ENCODE measurements at places on chromosomes 7 and 10. TPM values are rescaled to one million over a fixed set of nuclear protein-coding genes. Genes with fewer than 3 reads are reported as not detected.
A peak's percentile ranks its signal among the peaks of the same experiment; 100 is the strongest.

- H3K36me3 ChIP-seq, result no peaks in the 10 kb centered on the region
- H3K4me3 ChIP-seq, result peak overlapping the region; percentile 51
- no peak overlapping the region for H3K27ac ChIP-seq
- peaks cover 98% of the 10 kb centered on the region for H3K27me3 ChIP-seq
- H3K4me1 ChIP-seq, result peaks cover 71% of the 10 kb centered on the region
Measured at GRCh38 chr10:117135026-117135372, 3.1 kb downstream of the VAX1 start.

- no peaks in the 10 kb centered on the region for H3K36me3 ChIP-seq
- H3K27me3 ChIP-seq, result no peaks in the 10 kb centered on the region
- H3K27ac ChIP-seq, result peak overlapping the region; percentile 96
- peak overlapping the region; percentile 59 for H3K4me3 ChIP-seq
- H3K4me1 ChIP-seq, result peaks cover 31% of the 10 kb centered on the region
Measured at GRCh38 chr7:51328351-51328801, 11.8 kb upstream of the COBL start.

The PRLHR gene
- total RNA-seq, result not detected

GRCh38 chr7:99368750-99369389 is 5.7 kb upstream of the ARPC1B start:
- H3K36me3 ChIP-seq, result peaks cover 8% of the 10 kb centered on the region
- H3K4me1 ChIP-seq, result peaks cover 5% of the 10 kb centered on the region
- H3K27me3 ChIP-seq, result no peaks in the 10 kb centered on the region
- no peak overlapping the region for H3K4me3 ChIP-seq

The AEBP1 gene
- 42.0 TPM for total RNA-seq

The LIPK gene
- not detected for total RNA-seq

- H3K27me3 ChIP-seq, result no peaks in the 10 kb centered on the region
- no peak for DNase-seq
- H3K4me1 ChIP-seq, result no peaks in the 10 kb centered on the region
- peaks cover 20% of the 10 kb centered on the region for H3K36me3 ChIP-seq
- H3K27ac ChIP-seq, result no peak overlapping the region
Measured at GRCh38 chr10:73469579-73469978, 26.2 kb downstream of the PPP3CB start.

The MORN4 gene
- total RNA-seq, result 17.6 TPM

DNA sequence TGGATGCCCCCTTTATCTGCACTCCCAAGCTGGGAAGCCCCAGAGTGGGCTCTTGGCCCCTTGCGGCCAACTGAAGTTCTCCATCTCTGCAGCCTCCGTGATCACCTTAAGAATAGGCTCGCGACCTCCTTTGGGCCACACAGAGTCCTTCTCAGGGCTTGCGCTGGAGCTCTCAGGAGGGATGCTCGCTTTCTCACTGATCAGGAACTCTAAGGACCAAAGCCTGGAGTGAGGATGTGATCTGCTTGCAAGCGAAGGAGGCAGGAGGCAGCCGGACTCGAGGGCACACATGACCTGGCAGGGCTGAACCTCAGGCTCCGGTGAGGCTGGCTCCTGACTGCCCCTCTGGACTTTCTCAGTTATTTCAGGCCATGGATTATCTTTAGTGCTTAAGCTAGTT is 192.1 kb upstream of the MKI67 start:
- H3K27ac ChIP-seq, result no peak overlapping the region
- no peaks in the 10 kb centered on the region for H3K36me3 ChIP-seq
- no peaks in the 10 kb centered on the region for H3K27me3 ChIP-seq
